ENCODE measurements at places on chromosomes 13 and 19. TPM values are rescaled to one million over a fixed set of nuclear protein-coding genes. Genes with fewer than 3 reads are reported as not detected.

The PRTN3 gene
- total RNA-seq: not detected

The NXNL1 gene
- total RNA-seq: not detected

The IRS2 gene
- 12.0 TPM for total RNA-seq

The APLP1 gene
- total RNA-seq: 8.4 TPM

The BCAM gene
- total RNA-seq: 22.6 TPM

The SERP2 gene
- not detected for total RNA-seq

The ALG11 gene
- 59.5 TPM for total RNA-seq

The ZNF700 gene
- 16.1 TPM for total RNA-seq

The PARP4 gene
- 24.3 TPM for total RNA-seq

The TINCR gene
- 4.8 TPM for total RNA-seq

All from umbilical cord (tissue), 2 donors.